ENCODE measurements at places on chromosomes 2 and 18.
A peak's percentile ranks its signal among the peaks of the same experiment; 100 is the strongest.

- DNase-seq: no peak
These were observed 141.4 kb downstream of the VAPA start for GRCh38 chr18:10055125-10055750.

DNA sequence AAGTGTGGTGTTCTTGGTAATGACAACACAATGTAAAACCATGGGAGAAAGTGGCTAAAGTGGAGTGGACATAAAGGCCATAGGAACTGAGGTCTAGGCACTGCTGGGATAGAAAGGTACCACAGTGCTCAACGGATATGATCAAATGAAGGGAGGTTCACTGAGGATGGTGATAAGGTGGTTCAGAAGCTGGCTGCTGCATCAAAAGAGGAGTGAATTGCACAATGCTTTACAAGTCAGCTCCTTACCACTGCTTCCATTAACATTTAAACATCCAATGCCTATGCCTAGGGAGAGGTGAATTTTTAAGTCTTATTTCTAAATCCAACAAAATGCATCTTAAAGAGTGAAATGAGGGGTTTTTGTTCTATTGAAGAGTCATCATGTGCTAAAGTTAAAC lies 100.1 kb upstream of the ITGB6 start:
- DNase-seq: no peak

DNA sequence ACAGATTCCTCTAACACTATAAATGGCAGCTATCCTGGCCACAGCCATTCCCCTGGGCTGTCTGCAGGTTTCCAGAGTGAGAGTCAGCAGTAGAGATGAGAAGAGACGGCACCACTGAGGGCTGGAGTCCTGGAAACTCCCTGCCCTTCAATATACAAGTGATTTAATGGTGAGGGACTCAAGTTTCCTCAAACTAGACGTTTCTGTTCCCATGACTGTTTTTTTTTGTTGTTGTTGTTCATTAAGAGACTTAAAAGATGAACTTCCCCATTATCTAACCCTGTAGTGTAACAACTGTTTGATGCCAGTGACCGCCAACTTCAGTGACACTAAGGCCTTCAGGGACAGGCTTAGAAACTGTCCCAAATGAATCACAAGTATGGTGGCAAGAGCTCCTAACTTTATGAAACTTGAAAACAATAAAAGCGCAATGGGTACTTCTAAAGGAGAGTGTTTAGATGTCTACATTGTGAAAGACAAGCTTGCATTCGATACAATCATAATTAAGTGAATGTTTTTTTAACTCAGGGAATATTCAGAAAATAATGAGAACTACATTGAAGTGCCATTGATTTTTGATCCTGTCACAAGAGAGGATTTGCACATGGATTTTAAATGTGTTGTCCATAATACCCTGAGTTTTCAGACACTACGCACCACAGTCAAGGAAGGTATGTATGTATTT lies 34.0 kb downstream of the IL1R2 start:
- DNase-seq: no peak

- no peak for DNase-seq
These were observed 215.4 kb downstream of the AGAP1 start for GRCh38 chr2:235709124-235709813.

DNA sequence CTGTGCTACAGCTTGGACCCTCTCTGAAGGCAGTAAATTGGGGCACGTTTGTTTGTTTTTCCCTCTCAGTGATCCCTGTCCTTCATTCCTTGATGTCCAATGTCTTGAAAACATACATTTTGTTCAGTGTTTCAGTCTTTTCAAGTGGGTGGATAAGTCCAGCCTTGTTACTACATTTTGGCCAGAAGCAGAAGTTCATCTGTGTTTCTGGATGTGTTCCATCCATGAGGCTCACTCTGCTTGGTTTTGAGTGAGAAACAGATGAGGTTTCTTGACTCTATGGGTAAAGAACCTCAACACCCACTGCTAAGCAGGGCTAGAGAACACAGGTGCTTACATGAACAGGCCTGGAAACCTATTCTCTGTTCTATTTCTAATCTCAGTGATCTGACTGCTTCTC lies 74.5 kb upstream of the RFX8 start:
- no peak for DNase-seq

- no peak for DNase-seq
These were observed 66.5 kb downstream of the EPG5 start for GRCh38 chr18:45900623-45901022.

GRCh38 chr2:6822406-6822805 lies 43.3 kb downstream of the CMPK2 start:
- DNase-seq: no peak

- peak; percentile 27 for DNase-seq
These were observed 22.0 kb downstream of the SMAD7 start for GRCh38 chr18:48928787-48929186.

- no peak for DNase-seq
These were observed 143.3 kb downstream of the PXDN start for GRCh38 chr2:1601067-1601412.

DNA sequence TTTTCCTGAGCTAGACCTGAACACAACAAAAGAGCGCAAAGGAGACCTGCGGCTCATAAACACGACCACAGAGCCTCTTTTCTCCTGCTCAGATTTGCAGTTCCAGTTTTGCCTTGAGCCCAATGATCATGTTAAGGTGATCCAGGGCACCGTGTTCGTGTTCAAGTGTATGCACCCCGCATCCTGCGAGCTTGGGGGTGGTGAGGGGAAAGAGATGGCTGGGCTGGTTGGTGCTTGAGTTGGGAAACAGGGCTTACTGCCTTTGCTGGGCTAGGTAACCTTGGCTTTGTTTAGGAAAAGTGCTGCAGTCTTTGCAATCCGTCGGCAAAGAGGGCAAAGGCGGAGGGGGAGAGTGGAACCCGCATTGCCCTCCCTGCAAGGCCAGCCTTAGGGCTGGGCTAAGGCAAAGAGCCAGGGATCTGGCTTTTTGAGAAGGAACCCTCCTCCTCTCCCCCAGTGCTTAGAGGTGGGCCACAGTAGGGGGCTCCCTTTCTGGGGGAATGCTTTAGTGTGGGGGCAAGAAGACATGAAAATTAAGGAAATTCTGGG lies 1.3 kb downstream of the HOXD10 start:
- no peak for DNase-seq

GRCh38 chr2:241273210-241274020 lies 42.1 kb downstream of the HDLBP start:
- DNase-seq: no peak

GRCh38 chr2:219736209-219736608 lies 108.8 kb downstream of the SLC4A3 start:
- no peak for DNase-seq

- DNase-seq: no peak
These were observed 112.8 kb downstream of the CELF4 start for GRCh38 chr18:37452682-37453385.

- no peak for DNase-seq
These were observed 294.6 kb upstream of the SLC14A2 start for GRCh38 chr18:45320724-45321123.

- no peak for DNase-seq
These were observed 175.3 kb downstream of the RAB3GAP1 start for GRCh38 chr2:135227386-135227785.

GRCh38 chr2:68414876-68415275 lies 49.8 kb downstream of the PLEK start:
- no peak for DNase-seq

DNA sequence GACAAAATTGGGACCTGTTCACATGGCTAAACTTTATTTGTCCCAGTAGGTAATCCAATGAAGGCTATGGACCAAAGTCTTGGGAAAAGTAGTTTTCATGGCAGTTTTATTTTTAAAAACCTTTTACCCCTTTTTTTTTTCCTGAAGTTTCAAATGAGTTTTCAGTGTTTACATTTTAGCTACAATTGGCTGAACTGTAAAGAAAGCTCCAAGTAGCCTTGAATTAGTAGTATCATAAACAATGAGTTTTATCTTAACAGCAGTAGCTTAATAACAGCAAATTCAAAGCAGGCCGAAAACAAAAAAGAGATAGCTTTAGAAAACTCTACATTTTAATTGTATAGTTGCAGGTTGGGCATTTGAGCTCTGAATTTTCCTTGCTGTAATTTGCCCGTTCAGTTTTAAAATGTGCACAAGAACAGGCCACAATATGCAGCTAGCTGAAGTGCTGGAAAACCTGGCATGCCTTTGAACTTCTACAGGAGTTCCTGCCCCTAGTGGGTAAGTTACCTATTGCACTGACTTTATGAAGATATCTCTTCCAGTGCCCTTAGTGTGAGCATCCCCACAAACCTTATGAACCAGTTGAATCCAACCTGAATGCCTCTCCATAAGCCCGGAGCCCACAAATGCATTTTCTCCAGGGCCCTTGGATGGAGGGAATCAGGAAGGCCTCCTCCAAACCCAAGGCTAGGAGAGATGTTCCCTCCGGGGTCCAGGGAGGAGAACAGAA lies 106.7 kb downstream of the XRCC5 start:
- DNase-seq: no peak

- DNase-seq: no peak
These were observed 73.5 kb downstream of the CCBE1 start for GRCh38 chr18:59623456-59624368.

- no peak for DNase-seq
These were observed 35.4 kb upstream of the WIPF1 start for GRCh38 chr2:174632841-174633622.

DNA sequence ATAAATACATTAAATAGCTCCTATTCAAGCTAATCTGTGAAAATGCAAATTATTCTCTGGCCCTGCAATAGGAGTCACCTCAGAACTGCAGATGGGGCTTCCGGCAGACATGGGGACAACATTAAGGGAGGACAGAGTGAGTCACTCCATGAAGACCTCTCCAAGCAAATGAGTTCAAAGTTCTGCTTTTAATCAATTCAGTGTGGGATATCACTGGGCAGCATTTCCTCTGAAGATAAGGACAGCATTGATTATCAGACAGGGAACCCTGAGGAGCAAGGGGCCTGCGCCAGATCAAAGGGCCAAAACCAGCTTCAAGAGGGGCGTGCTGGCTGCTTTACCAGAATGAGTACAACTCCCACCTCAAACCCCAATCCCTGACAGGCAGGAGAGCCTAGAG lies 356.9 kb upstream of the KLHL29 start:
- DNase-seq: no peak

DNA sequence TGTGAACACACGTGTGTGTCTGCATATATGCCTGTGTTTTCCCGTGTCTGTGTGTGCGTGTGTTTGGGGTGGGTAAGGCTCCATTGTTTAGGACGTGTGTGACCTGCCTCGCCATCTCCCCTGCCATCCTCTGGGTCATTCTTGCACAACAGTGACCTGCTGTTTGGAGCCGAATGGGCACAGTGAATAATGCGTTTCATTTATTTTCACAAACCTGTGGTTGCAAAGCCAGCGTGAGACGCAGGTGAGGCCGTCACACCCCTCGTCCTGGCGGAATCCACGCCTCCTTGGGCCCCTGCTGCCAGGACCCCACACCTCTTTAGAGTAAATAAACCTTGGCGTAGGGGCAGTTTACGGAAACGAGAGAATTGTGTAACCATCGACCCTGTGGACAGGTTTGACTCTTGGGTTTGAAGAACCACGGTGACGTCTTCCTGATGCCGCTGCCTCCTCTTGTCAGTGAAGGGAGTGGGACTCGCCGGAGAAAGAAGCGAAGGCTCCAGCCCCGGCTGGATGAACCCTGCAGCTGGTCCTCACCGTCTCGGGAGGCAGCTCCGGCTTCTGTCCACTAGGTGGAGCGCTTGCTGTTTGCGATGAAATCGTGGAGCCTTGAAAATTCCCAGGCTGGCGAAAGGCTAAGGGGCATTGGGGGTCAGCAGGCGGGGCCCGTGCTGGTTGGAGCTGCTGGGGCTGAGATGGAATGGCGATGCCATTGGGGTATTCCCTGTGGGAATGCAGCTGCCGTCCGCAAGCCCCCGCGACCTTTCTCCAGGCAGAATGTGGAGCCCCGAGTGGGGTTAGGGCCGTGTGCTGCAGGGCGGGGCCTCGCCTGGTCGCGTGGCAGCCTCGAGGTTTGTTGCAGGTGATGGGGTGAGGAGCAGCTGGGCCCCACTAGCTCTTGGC lies 81.1 kb downstream of the RTP5 start:
- DNase-seq: no peak

GRCh38 chr18:60599267-60599666 lies 226.7 kb upstream of the MC4R start:
- no peak for DNase-seq

DNA sequence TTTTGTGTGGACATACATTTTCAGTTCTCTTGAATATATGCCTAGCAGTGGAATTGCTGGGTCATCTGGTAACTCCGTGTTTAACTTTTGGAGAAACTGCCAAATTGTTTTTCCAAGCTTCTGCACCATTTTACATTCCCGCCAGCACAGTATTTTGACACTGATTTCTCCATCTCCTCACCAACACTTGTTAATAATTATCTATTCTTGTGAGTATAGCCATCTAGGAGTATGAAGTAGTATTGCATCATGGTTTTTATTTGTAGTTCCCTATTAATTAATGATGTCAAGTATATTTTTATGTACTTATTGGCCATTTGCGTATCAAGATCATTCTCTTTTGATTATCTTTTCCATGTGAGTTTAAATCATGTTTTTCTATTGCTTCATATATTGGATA lies 17.9 kb upstream of the AOX1 start:
- no peak for DNase-seq

DNA sequence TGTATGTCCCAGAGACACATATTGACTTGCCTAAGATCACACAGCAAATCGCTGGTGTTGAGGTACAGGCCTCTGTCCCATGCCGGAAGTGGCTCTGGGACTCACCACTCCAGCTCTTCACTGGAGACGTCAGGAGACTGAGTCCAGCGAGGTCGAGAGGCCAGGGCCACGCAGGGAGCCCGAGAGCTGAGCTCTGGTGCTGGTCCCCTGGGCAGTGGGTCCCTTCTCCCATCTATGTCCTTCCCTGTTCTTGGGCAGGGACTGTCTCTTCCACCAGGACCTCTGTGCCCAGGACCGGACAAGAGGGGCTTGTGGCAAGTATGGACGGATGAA lies 62.4 kb upstream of the TWIST2 start:
- no peak for DNase-seq

- no peak for DNase-seq
These were observed 23.6 kb downstream of the MAP3K20 start for GRCh38 chr2:173099271-173099670.

GRCh38 chr2:152715854-152716428 lies 1.3 kb downstream of the PRPF40A start:
- no peak for DNase-seq

- DNase-seq: no peak
These were observed 8.6 kb downstream of the FAM124B start for GRCh38 chr2:224393157-224393872.

DNA sequence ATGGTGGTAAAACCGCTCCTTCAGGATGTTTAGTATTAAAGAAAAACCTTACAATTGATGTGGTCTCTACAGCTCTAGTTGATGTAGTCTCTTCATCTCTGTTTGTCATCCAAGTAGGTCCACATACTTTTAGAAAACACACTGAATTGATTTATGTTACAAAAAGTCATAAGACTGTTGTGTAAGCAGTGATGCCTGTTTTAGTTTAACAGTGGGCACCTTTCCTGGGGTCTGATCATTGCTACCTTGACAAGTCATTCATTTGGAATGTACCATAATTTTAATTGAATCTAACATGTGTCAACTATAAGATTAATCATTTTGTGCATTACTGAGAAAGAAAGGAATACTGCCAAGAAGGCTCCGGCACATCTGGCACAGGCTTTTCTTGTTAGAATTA lies 34.3 kb downstream of the GIGYF2 start:
- no peak for DNase-seq
